ENCODE measurements at places on chromosomes 16 and 17.

DNA sequence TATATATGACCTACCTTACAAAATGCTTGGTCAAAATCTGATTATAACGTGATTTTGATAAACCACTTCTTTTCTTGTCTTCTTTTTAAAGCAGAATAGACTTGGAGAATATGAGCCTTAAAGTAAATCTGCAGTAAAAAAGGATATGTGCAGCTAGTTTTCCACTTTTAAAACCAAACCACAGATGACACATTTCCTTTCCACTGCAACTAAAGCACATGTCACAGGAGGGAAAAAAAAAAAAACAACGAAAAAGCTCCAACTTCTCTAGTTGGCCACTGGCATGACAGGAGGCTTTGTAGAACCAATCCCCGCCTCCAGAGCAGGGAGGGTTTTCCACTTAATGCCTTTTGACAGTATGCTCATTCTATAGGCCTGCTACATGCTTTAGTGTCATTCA is at the start of gene EVI2A:
EVI2A (minus strand) TSS at position 142 of the 400 bp plus-strand sequence. CDS start 2,609 bp downstream, outside the sequence.
- peak; percentile 48 for DNase-seq

DNA sequence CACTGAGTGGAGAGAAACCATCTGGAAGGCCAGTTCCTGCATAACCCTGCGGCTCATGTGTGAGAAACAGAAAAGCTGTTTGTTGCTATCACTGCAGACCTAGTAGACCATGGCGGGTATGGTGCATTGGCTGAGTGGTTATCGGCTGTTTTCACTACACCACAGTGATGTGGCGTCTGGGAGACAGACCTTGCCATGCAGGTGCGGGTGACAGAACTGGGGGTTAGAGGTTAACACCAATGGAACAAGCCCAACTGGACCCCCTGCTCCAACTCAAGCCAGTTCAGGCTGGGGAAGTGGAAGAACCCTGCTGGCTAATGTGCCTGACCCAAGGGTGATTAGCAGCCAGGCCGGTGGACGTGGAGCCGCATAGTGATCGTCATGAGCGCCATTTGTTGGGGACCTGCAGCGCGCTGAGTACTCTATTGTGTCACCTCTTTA is 91.9 kb downstream of the IRF8 start:
- no peak for DNase-seq

- no peak for DNase-seq
Measured at GRCh38 chr17:40491486-40491885, 9.9 kb downstream of the TNS4 start.

- no peak for DNase-seq
Measured at GRCh38 chr16:63361032-63361624, 1324.9 kb upstream of the CDH8 start.

DNA sequence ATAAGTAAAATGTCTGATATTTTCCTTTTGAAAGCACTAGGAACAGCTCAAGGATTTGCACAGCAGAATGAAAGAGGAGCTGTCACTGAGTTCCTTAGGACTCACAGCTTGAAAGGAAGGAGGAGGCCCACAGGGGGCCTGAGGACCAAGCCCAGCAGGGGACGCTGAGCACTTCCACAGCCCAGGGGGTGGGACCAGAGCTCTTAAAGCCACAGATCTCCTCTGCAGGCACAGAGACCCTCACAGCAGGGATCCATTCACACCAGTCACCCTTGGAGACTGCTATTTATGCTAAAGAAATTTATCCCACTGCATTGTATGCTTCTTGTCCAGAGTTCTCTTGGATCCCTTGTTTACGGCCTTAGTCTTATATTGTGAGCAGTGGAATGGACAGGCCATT is 253.3 kb downstream of the STX8 start:
- DNase-seq = no peak

DNA sequence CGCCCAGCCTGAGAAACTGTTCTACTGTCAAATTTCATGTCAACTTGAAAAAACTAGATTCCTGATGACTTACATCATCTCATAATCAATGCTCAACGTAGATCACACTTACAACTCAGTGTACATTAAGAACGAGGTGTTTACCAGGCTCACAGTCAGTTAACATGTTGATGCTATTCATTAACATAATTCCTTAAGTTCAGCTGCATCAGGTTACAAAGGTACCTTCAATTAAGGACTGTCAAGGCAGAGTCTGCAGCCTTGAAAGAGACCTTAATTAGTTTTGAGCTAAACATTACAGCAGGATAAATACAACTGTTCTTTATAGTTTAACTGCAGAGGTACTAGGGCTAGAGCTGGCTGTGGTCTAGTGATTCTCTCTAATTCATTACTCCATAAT is 1.9 kb downstream of the GNA13 start:
- no peak for DNase-seq

- no peak for DNase-seq
Measured at GRCh38 chr16:49049191-49049590, 232.4 kb downstream of the CBLN1 start.

DNA sequence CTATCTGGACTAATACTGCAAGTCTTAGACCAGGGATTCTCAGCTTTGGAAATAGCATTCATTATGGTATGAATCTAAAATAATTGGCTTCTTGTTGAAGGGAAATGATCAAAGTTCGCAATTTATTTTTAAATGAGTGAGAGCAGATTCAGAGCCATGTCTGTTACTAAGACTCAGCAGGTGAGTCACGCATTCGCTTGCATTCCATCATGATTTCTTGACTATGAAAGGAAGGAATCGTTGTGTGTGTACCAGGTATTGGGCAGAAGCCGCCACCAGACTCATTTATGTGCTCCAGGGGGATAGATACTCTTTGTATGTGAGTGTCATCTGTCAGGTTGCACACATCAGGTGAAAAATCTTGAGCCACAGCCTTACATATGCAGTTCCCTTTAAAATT is 10.8 kb downstream of the GSG1L2 start:
- no peak for DNase-seq

- no peak for DNase-seq
Measured at GRCh38 chr17:19769946-19770652, 22.0 kb upstream of the ALDH3A1 start.

GRCh38 chr16:87784812-87785211 is 19.0 kb upstream of the KLHDC4 start:
- DNase-seq = no peak

GRCh38 chr17:27848931-27849330 is 44.2 kb downstream of the LYRM9 start:
- no peak for DNase-seq

GRCh38 chr17:29909236-29910003 is 20.6 kb downstream of the SSH2 start:
- no peak for DNase-seq

DNA sequence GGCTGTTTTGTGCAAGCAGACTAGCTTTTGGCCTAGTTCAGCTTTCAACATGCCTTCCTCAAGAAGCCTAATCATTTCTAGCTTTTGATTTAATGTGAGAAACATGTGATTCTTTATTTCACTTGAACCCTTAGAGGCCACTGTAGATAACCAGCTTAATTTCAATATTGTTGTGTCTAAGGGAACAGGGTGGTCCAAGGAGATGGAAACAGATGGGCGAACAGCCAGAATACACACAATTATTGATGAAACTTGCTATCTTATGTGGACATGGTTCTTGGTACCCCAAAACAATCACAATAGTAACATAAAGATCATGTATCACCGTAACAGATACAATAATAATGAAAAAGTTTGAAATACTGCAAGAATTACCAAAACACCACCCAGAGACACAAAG is 4.8 kb downstream of the NPRL3 start:
- no peak for DNase-seq

DNA sequence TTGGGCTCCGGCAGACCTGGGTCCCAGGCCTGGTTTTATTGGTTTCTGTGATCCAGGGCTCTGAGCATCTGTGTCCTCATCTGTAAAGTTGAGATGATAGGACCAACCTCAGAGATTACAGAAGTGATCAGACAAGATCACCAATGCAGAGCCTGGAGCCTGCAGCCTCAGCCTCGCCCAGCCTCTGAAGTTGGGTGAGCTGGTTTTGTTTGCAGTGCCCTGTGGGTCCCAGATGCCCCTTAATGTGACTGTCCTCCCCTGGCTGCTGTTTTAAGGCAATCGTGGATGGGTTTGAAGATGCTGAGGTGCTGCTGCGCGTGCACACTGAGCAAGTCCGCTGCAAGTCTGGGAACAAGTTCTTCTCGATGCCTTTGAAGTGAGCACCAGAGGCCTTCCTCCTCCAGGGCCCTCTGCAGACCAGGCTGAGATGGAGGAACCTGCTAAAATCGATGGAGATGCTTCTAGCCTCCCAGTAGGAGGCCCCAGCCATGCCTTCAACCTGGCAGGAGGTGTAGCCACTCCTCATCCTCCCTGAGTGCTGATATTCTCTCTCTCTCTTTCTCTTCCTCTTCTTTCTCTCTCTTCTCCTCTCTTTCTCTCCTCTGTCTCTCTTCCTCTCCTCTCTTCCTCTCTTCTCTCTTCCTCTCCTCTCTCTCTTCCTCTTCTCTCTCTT is 5.6 kb upstream of the MMP15 start:
- no peak for DNase-seq

- no peak for DNase-seq
Measured at GRCh38 chr17:27345141-27345904, 51.4 kb downstream of the WSB1 start.

DNA sequence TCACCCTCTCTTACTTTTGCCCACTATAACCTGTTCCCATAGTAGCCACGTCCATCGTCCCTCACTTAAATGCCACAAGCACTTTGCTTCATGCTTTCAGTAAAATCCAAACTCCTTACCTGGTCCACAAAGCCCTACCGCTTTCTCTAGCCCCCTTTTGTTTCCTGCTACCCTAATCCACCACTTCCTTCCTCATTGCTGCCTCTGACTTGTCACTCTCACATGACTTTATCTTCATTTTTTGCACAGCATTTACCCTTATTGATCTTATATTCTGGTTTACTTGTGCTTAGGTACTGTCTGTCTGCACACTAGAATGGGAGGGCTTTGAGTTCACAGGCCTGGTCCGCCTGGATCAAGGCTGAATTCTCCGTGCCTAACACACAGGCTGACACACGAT is 340.0 kb downstream of the XYLT1 start:
- DNase-seq = no peak

DNA sequence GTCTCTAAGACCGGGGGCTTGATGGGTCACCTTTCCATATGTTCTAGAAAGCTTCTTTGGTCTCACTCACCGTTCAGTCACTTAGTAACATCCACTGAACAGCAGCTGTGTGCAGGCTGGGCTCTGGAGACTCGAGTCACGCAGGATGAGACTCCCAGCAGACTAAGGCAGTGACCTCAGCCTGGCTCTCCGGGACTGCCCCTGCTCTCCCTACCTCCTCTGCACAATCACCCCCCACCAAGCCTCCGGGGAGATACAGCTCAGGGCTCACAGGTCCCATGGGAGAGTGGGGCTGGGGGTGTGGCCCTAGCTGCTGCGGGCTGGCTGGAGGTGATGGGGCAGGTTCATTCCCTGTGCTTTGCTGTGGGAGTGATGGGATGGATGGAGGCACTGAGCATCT is 14.1 kb downstream of the FLYWCH2 start:
- DNase-seq = no peak

- DNase-seq = peak; percentile 42
Measured at GRCh38 chr17:57986841-57987580, 1.0 kb downstream of the VEZF1 start.

DNA sequence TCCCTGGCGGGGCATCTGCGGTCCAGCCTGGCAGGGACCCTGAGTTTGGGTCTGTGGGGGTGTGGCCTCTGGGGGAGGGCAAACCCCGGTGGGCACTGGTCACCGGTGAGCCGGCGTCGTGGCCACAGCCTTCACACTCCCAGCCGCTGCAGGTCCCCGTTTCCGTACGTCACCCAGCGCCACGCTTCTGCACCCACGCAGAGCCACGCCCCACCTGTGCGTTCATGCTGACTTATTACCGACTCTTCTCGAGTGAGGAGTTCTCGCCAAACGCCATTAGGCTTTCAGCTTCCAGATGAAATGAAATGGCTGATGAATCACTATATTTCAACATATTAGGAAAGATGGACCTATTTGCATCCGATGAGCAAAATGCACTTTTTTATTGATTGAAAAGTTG is 8.8 kb upstream of the SSTR5 start:
- no peak for DNase-seq

DNA sequence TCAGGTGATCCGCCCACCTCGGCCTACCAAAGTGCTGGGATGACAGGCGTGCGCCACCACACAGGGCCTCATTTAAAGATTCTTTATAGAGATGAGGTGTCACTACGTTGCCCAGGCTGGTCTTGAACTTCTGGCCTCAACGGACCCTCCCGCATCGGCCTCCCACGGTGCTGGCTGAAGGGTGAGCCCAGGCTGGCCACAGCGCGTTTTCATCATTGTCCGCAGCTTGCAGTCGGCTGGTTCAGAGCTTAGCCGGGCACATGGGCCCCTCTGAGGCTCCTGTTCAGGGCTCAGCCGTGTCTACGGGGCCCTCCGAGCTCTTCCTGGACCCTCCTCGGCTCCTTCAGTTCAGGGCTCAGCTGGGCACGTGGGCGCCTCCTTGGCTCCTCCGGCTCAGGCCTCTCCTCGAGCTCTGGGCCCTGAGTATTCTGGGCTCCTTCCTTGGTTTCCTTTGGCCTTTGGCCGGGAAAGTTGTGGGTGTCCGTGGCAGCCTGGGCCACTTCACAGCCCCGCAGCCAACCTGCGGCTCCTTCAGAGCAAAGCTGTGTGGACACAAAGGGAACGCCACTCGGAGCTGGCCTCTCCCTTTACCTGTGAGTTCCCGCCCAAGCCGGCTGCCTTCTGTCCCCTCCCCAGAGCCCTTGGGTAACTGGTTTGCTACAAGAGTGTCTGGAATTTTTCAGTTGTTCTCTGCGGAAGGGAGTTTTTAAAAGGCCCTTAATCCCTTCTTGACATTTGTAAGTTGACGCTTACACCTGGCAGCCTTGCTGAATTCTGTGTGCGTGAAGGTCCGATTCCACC is 1.2 kb upstream of the MSLN start:
- DNase-seq = no peak

- DNase-seq = no peak
Measured at GRCh38 chr17:40451420-40451819, 8.2 kb downstream of the IGFBP4 start.

DNA sequence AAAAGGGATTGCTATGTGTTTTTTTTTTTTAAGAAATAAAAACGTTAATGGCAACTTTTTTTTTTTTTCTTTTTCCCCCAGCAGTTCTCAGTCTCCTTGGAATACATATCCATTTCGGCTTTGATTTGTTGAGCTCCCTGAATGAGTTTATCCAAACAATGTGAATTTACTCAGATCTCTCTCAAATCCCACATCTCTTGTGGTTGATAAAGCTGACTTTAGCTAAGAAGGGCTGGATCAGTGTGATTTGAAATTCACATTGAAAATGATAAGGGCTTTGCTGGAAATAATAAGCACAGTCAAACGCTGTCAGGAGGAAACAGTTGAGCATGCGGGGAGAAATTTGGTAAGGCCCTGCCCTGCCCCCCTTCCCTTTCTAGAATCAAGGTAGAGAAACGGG is 74.1 kb upstream of the IRX3 start:
- no peak for DNase-seq

GRCh38 chr16:77322757-77323156 is 112.1 kb downstream of the ADAMTS18 start:
- no peak for DNase-seq

DNA sequence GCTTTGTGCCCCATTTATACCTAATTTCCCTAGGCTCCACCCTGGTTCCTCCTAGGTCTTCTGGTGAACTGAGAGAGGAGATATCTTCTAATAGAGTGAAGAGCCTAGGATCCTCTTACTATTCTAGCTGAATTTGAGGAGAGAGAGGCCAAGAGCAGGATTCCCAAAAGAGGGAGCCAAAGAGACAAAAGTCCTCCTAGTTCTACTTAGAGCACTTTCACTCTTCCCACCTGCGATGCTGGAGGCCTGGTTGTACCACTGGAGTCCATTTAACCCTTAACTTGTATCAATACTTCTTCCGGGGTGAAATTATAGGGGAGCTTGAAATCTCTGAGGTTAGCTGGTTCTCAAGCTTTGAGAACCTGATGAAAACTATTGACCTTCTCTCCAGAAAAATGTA is 3.4 kb upstream of the SSH2 start:
- no peak for DNase-seq

- no peak for DNase-seq
Measured at GRCh38 chr16:25155553-25156460, 44.3 kb downstream of the LCMT1 start.
